Activated CD4-positive, alpha-beta T cell treated with anti-CD3 and anti-CD28 coated beads, Interleukin-10, Interleukin-2, amounts not matched to agents 100 ng/mL and 50 ng/mL, durations not matched to agents 16 hours and 8 hours (primary cell): ENCODE measurements at places on chromosomes 7 and 10.
A peak's percentile ranks its signal among the peaks of the same experiment; 100 is the strongest.

GRCh38 chr7:99618726-99619125, 2.0 kb downstream of the ZSCAN25 start:
- DNase-seq, result no peak

- no peak for DNase-seq
These were observed 99.4 kb downstream of the WDFY4 start for GRCh38 chr10:48784031-48784430.

- no peak for DNase-seq
These were observed 209.6 kb upstream of the VWC2 start for GRCh38 chr7:49563693-49564378.

GRCh38 chr10:98096316-98096715, 38.1 kb upstream of the R3HCC1L start:
- no peak for DNase-seq

GRCh38 chr7:138032186-138032585, 30.3 kb upstream of the CREB3L2 start:
- DNase-seq, result no peak

- DNase-seq, result no peak
These were observed 6.1 kb downstream of the GET4 start for GRCh38 chr7:882336-883035.

GRCh38 chr7:159015454-159016410, 128.9 kb downstream of the VIPR2 start:
- no peak for DNase-seq

GRCh38 chr10:33235951-33236350, 98.5 kb downstream of the NRP1 start:
- no peak for DNase-seq

DNA sequence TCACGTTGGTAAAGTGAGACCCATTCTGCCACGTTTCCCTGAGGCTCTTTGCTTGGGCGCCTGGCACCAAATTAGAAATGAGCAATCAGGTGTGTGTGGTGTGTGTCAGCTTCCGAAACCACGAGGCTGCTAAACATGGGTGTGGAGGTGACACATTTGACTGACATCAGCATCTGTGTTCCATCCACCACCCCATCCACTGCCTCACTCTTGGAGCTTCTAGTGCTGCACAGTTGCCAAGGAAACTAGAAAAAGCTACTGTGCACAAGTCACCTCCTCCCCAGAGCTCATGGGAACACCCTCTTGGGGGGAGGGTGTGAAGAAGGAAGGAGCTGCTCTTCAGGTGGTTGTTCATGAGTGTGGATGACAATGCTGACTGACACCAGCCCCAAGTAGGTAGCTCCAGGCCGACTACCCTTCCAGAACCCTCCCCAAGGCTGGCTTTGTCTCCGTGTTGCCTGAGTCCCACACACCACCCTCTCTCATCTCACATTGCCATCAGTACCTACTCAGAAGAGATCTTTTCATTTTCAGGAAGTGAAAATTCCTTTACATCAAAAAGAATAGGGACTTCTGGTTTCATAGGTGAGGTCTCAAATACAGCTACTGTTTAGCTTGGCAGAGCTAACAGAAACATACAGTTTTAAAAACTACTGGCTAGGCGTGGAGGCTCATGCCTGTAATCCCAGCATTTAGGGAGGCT, 152.2 kb downstream of the TMEM178B start:
- DNase-seq, result no peak

- DNase-seq, result no peak
These were observed 65.5 kb downstream of the C10orf143 start for GRCh38 chr10:130045091-130045652.

GRCh38 chr7:130069179-130069977, 956 bp upstream of the KLHDC10 start:
- no peak for DNase-seq

DNA sequence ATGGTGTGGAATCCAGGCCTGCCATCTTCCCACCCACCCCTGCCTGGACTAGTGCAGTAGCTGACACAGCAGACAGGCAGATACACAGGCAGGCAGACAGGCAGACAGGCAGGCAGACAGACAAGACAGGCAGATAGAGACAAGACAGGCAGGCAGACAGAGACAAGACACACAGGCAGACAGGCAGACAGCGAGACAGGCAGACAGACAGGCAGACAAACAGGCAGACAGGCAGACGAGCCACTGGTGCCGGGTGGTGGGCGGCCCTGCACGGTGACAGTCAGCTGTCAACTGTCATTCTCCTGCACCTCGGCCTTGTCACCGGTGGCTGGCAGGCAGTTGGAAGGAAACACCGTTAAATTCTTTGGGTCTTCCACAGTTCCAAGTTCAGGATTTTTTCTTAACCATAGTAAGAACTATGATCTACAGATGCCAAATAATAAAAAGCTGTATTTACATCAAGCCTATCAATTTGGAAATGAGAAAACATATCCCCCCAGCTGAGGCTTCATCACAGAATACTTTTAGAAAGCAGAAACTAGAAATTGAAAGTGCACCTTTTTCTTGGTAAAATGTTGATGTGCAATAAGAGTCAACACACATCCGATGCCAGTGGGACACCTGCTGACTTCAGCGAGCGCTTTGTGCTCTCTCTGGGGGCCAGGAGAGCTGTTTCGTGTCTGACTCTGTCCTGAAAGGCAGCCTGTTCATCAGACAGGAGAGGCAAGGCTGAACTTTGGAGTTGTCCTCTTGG, 250.4 kb downstream of the DNAJB6 start:
- DNase-seq, result no peak

DNA sequence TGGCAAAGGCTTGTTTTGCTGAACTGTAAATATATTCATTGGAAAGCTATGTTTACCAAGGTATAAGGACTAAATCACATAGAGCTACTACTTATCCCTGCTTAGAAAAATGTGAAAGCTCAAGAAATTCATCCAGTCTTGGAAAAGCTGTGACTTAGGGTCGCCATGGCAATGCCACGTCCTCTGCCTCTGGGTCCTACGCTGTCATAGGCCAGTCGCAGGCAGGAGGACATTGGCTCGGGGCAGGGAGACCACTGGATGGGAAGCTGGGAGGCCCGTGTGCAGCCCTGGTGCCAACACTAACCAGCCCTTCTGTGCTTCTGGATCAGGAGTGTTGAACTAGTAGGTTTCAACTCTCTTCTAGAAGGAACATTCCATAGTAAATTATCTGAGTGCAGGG, 67.3 kb upstream of the PDZD8 start:
- DNase-seq, result no peak

DNA sequence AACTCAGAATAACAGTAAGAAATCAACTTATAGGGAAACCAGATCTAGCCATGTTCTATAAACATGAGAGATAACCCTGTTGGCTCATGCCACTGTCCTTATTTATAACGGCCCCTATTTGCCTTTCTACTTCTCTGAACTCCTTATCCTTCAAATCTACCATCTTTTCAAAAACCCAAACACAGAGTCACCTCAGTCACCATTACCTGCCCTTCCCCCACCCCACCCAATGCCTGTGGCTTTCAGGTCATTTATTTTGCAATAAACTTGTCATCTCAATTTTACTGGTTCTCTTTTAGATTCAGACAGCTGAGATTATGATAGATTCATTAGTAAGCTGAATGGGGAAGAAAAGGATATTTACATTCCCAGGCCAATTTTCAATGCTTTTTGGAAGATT, 53.6 kb downstream of the KMT2C start:
- DNase-seq, result no peak

DNA sequence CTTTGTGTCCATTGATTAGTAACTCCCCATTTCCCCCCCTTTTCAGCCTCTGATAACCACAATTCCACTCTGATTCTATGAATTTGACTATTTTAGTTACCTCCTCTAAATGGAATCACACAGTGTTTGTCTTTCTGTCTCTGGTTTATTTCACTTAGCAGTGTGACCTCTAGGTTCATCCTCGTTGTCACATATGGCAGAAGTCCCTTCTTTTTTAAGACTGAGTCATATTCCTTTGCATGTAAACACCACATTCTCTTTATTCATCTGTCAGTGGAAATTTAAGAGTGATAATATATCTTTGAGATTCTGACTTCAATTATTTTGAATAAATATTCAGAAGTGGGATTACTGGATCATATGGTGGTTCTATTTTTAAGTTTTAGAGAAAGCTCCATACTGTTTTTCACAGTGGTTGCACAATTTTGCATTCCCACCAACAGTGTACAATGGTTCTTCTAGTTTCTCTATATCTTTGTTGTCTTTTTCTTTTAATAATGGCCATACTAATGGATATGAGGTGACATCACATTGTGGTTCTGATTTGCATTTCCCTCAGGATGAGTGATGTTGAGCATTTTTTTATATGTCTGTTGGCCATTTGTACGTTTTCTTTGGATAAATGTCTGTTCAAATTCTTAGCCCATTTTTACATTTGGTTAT, 126.1 kb upstream of the GRB10 start:
- DNase-seq, result no peak

GRCh38 chr10:42754155-42755027, 28.2 kb upstream of the BMS1 start:
- peak; percentile 7 for DNase-seq

DNA sequence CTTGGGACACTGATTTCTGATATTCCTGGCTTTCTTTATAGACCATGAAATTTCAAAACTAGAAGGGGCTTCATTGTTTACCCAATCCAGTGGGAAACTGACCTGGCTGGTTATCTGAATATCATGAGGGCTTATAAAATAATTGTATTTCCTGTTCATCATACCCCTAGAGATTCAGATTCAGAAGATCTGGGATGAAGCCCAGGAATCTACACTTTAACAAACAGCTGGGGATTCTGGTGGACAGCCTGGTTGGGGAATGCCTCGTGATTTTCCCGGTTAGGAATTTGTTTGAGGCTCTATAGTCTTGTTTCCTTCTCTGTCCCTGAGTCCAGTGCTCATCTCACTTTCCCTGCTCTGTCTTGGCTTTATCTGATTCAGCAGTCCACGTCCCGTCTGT, 110.3 kb downstream of the ADRA2A start:
- no peak for DNase-seq

- no peak for DNase-seq
These were observed 19.6 kb downstream of the AKR1C1 start for GRCh38 chr10:4982764-4983226.

DNA sequence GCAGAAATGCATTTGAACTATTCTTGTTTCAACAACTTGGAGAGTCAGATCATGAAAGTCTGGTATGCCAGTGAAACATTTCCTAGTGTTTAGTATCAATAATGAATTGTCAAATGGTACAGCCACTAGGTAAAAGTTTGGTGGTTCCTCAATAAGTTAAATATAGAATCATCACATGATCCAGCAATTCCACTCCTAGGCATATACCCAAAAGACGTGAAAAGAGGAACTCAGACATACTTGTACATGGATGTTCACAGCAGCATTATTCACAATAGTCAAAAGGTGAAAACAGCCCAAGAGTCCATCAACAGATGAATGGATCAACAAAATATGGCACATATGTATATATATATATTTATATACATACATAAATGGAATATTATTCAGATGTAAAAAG, 67.0 kb upstream of the HPS1 start:
- DNase-seq, result no peak

DNA sequence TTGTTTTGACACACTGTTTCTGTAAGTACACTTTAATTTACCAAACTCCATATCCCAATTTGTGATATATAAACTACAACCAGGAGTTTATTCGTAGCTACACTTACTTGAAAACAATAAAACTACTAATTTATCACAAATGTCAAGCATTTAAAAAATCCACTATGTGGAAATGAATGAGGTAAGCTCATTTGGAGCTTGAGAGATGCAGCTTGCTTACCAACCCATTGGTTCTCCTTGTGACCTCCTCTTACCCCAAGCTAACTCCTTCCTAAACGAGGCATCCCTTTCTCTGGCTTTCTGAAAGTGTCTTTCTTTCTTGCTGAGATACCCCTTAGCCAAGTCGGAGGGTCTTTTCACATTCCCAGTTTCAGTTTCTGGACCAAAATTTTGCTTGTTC, 2.5 kb downstream of the OR6V1 start:
- DNase-seq, result no peak

GRCh38 chr7:52009181-52009580, 692.6 kb upstream of the COBL start:
- DNase-seq, result no peak

GRCh38 chr10:131311661-131312477, at the start of gene TCERG1L:
TCERG1L (minus strand) TSS chr10:131311721; CDS start chr10:131311635, 86 bp downstream.
- DNase-seq, result peak; percentile 6

DNA sequence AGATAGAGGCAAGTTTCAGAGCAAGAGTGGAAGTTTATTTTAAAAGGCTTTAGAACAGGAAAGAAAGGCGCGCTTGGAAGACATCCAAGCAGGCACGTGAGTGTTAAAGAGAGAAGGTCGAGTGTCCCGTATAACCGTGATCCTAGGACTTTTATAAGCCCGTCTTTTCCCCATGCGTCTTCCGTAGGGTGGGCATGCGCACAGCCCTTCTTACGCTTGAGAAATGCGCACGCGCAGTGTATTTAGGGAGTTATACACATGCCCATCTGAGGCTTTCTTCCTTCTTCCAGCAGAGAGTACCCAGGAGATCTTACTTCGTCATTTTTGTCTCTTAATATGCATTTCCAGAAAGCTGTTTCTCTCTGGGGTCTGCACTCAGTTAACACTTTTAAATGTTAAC, 52.4 kb downstream of the CALD1 start:
- no peak for DNase-seq

GRCh38 chr10:36251068-36251467, 609.0 kb upstream of the FZD8 start:
- DNase-seq, result no peak

DNA sequence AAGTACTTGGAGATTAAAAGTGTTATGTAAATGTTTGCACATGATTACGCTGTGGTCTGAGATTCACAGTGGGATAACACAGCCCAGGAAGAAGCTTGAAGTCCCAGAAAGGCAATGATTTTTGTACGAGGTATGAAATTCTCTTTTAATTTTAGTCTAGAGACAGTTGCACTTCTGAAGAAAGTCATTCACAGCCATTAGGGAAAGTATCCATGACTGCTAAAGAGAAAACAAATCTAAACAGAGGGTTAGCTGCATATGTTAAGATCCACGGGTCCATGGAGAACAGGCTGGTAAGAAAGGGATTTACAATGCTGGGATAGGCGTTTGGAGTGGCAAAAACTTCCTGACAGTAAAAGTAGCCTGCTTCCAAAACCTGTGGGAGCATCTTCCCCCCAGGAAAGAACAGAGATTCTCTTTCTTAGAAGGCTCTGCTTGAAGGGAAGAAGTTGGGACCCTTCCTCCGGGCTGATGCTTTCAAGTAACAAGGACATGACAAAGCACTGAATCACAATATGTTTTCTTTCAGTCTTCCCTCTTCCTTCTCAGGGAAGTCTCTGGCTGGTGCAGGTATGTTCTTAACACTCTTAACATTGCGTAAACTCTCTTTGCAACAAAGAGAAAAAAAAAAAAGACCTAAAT, 220.8 kb upstream of the CELF2 start:
- DNase-seq, result no peak

GRCh38 chr7:121329191-121330052, 622 bp downstream of the WNT16 start:
- peak; percentile 52 for DNase-seq

DNA sequence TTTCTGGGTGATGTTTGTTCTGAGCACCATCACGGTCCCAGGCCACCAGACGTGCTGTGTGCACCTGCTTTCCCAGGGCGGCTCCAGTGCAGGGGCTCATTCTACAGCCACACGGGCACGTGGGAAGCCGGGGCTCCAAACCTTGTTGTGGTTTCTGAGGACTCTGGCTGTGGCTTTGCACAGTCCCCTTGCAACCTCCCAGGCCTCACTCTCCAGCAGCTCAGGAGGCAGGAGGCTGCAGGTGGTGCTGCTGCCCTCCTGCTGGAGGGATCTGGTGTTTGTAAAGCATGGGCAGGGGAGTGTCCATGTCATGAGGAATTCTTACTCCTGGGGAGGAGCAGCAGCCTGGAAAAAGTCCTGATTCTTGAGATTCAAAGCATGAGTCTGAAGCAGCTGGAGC, 54.3 kb downstream of the INSYN2A start:
- no peak for DNase-seq
